Dermis blood vessel endothelial cell (primary cell): ENCODE measurements at places on chromosomes 3 and 15.

DNA sequence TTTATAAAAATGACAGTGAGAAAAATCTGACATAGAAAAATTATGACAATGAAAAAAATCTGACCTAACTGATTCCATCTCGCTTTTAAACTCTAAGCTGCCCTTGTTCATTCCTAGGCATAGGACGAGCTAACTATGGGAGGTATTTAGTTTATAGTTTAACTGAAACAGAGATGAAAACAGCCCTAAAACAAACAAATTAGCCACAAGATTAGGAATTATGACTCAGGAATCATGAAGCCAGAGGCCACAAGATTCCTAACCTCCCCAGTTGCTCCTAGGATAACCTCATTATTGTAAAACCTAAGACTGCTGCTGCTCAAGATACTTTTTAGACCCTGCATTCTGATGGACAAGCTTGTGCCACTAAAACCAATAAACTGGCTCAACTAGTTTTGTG is 122.7 kb upstream of the MNS1 start:
- DNase-seq = no peak

- DNase-seq = no peak
These were observed 20.8 kb downstream of the SLC12A8 start for GRCh38 chr3:125191730-125192129.

DNA sequence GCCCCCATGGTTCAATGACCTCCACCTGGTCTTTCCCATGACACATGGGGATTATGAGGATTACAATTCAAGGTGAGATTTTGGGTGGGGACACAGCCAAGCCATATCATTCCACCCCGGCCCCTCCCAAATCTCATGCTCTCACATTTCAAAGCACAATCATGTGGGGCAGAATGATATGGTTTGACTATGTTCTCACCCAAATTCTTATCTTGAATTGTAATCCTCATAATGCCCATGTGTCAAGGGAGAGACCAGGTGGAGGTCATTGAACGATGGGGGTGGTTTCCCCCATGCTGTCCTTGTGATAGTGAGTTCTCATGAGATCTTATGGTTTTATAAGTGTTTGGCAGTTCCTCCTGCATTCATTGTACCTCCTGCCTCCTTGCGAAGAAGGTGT is 2.4 kb upstream of the CLEC3B start:
- DNase-seq = no peak

DNA sequence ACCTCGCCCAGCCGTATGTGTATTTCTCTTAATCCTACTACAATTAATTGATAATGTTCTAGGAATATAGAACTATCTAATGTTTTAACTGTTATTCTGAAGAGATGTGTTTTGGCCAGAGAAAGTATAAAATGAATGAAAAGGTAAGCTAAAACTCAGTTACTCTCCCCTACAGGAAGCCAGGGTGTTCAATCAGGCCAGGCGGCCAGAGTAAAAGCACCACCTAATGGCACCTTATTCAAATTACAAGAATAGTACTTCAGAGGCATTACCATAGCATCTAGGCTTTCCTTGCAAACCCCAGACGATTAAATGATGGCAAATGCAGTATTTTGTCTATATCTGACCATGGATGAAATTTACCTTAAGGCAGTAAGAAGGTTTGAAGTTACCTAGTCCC is 10.4 kb downstream of the SLC12A8 start:
- DNase-seq = no peak

DNA sequence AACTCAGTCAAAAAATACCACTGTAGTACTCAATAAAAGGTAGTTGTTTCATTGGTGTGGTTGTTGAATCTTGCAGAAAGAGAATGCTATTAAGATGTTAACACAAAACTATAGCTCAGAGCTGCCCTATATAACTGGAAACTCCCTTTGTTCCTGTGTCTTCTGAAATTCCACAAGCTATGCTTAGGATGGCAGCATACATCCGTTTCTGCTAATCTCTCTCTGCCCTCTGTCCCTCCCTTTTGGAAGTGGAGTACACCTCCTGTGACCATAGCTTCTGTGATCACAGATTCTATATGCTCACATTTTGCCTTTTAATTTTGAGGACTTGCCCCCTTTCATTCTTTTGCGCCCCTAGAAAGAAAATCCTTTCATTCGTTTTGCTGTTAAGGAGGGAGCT is 33.7 kb downstream of the ARPP21 start:
- DNase-seq = no peak

- no peak for DNase-seq
These were observed 312.2 kb upstream of the SLCO3A1 start for GRCh38 chr15:91541286-91541685.

DNA sequence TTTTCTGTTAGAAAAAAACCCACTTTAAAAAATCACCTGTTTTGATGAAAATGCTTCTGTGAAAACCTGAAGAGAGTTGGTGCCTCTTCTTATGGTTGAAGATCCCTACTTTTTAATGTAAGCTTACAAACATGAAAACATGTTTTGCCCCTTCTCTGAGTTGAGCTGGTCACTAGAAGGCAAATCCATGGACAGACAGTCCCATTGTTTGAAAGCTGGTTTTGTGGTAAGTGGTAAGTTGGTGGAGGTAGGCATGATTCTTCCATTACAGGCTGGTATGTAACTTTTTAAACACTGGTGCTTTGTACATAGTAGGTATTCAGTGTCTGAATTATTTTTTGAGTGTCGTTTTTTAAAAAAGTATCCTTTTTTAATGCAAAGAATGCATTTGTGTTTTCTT is 6.1 kb downstream of the ABHD5 start:
- no peak for DNase-seq

- DNase-seq = no peak
These were observed 74.6 kb upstream of the SPATA12 start for GRCh38 chr3:56985878-56986277.
